ENCODE measurements at places on chromosomes 5 and 9.

GRCh38 chr9:112218908-112219307 lies 43.8 kb upstream of the SUSD1 start:
- no peak for DNase-seq

DNA sequence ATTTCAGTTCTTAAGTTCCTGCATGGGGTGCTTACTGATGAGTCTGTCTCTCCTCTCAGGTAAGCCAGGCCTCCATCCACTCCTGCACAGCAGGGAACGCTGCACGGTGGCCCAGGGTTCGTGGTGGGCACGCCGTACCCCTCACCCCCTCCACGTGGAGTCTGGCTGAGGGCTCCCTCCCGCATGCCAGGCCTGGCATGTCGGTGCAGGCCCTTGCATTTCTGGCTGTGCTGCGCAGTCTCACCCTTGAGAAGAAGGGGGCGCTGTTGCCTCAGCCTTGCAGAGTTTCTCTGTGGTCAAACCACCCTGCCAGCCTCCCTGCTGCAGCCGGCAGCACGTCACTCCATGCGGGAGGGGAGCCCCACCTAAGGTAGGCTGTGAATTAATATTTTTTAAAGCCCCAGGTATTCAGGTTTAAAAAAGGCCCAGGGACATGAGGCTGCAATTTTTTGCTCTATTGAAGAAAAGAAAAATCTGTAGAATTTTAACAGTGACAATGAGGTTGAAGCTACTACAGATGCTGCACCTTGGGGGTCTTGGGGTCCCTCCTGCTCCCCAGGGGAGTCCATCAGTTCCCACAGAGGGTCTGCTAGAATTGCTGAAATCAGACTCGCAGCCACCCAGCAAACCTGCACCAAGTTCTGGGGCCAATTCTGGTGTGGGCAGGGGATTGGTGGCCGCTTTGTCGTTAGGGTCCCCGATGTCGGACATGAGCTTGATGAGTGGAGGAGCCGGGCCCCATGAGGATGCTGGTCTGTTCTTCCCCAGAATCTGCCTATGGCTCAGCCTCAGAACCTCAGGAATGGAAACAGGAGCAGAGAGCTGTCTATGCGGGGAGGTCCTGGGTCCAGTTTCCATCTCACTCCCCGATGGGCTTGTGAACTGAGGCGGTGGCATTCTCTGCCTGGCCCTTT lies 52.6 kb downstream of the TENT4A start:
- DNase-seq, result peak; percentile 60

DNA sequence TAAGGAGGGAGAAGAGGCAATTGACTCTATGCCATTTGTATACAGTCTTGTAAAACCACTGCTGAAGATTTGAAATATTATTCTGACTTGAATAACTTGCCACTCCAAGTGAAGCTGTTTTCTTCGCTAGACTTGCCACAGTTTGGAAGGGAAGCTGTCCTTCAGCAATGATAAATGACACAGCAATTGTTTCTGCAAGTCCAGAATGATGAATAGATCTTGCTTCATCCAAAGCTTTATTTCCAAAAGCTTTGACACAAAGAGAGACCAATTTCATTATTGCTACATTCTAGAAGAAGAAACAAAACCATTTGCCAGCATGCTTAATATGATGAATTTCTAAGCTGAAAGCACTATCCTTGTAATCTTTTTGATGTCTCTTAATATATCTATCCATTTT lies 73.7 kb downstream of the ZNF366 start:
- DNase-seq, result no peak

DNA sequence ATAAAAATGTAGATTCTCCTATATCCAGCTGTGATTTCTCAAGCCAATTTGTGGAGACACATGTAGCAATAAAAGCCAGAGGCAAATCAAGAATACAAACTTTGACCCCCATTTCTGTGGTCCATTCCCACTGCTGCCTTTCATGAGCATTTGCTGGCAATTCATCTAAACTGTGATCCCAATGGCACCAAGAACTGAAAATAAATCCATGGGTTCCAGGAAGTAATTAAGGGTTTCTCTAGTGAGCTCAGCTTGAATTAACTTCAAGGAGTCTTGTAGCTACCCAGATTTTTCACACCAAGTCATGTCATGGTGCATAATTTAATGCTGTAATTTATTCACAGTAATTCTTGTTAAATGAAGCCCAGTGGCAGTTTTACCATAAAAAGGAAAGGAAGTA lies 145.0 kb upstream of the SMC2 start:
- no peak for DNase-seq

GRCh38 chr5:17370651-17371050 lies 127.4 kb upstream of the TAF11L2 start:
- no peak for DNase-seq

GRCh38 chr9:105114964-105115728 lies 129.3 kb upstream of the SLC44A1 start:
- DNase-seq, result peak; percentile 41

DNA sequence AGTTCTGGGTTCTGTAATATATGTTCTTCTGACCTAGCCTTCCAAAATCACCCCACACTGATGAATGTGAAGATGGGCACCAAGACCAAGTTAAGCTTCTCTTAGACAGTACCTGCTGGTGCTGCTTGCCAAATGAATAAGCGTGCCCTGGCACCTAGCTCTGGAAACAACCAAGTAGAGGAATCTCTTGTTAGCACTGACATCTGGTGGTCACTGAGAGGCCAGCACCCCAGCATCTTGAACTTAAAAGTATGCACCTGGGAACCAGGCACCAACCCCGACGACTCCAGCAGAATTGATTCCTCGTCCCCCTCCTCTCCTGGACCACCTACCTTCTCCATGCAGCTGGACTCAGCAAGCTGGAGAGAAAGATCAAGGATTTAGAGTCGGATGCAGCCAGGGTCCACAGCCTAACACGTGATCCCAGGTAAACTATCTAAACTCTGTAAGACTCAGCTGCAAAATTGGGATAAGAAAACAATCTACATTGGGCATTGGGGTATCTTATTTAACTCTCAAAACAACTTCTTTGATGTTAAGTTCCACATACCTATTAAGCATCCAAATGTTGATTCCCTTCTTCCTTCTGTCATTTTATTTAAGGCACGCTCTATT lies 89.8 kb downstream of the SLC1A3 start:
- DNase-seq, result peak; percentile 25

GRCh38 chr9:125609744-125610143 lies 97.3 kb downstream of the MAPKAP1 start:
- DNase-seq, result no peak

GRCh38 chr5:112643339-112643971 lies 94.2 kb upstream of the APC start:
- DNase-seq, result no peak

- DNase-seq, result no peak
Observed at GRCh38 chr5:32512926-32513325, 68.4 kb upstream of the ZFR start.

GRCh38 chr5:33311893-33312292 lies 128.9 kb upstream of the TARS1 start:
- DNase-seq, result no peak

GRCh38 chr5:174895360-174895759 lies 171.0 kb downstream of the MSX2 start:
- no peak for DNase-seq

- no peak for DNase-seq
Observed at GRCh38 chr5:168446983-168447619, 39.2 kb upstream of the RARS1 start.

- peak; percentile 9 for DNase-seq
Observed at GRCh38 chr9:90287567-90288274, 354.9 kb downstream of the DIRAS2 start.

DNA sequence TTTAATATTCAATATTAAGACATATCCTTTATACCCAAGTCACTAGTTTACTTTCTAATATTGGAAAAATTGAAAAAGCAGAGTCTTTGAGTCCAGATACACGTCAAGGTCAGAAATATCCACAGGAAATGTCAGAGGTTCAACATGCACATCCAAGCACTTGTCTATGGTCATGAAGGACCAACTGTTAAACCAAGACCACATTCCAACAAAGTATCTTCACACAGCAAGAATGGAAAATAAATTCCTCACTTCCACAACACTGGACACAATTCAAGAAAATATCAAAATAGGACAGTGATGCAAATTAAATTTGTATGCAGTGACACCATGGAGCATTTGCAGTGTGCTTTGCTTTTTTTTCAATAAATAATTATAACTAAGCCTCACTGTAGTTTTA lies 142.5 kb downstream of the GABRB2 start:
- no peak for DNase-seq

DNA sequence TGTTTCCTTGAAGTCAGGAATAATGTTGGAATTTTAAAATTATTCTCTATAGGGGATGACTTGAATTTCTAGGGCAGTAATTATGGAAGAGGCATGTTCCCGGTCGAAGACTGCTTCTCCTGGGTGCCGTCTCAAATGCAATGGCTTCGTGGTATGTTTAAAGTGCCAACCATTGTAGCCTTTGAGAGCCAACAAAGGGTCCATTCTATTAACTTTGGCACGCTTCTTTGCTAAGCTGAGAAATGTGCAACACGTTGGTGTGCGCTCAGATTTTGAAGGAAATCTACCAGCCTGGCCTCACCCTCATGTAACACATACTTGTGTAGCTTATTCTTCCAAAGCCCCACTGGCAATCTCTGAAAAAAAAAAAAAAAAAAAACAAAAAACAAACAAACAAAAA lies 221.2 kb upstream of the ANKH start:
- DNase-seq, result no peak

- DNase-seq, result no peak
Observed at GRCh38 chr5:20469792-20470191, 481.8 kb upstream of the CDH18 start.

DNA sequence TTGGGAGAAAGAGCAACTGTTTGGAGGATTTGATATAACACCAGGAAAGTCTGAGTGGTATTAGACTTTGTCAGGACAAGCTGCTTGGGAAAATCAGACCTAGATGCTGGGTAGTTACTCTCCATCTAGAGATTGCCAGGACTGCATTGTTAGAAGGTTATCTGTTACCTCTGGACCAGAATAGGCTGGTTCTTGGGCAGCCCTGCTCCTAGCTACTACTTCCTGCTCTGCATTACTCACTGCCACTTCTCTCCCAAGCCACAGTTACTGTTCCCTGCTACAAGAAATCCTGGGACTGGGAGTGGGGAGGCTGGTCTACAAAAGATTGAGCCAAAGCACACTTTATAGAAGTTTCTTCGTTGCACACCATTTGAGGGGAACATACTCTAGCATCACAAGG lies 95.5 kb upstream of the KCNN2 start:
- DNase-seq, result no peak

DNA sequence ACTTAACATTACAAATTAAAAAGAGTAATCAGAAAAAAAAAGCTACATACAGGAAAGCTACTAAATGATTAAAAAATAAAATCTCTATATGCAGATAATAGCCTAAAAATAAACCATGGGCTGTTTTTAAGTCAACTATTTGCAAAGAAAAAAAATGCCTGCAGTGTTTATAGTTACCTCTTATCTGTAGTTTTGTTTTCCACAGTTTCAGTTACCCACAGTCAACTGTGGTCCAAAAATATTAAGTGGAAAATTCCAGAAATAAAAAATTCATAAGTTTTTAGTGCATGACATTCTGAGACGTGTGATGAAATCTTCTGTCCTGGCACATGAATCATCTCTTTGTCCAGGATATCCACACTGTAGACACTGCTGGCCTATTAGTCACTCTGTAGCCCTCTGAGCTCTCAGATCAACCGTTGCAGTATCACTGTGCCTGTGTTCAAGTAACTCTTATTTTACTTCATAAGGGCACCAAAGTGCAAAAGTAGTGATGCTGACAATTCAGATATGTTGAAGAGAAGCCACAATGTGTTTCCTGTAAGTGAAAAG lies 59.2 kb downstream of the PRELID2 start:
- no peak for DNase-seq

DNA sequence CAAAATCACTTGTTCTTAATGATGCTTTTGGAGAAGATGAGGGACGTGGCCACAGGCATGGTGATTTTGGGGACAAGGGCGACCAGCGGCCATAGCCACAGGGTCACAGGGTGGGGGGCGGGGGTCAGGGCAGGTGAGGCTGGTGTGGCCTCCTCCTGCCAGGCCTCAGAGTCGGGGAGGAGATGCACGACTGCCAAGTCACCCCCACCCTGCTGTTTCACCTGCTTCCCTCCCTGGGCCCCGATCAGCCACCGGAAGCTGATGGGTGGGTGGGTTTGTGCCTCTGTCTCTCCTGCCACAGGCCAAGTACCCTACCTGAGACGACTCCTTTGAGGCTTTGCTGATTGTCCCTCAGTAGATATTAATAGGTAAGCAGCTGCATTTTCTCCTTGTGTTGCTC lies 199.3 kb downstream of the PAX5 start:
- DNase-seq, result no peak

GRCh38 chr5:42268630-42269029 lies 154.6 kb upstream of the GHR start:
- peak; percentile 5 for DNase-seq

- DNase-seq, result no peak
Observed at GRCh38 chr5:154276973-154277331, 86.4 kb downstream of the GALNT10 start.

DNA sequence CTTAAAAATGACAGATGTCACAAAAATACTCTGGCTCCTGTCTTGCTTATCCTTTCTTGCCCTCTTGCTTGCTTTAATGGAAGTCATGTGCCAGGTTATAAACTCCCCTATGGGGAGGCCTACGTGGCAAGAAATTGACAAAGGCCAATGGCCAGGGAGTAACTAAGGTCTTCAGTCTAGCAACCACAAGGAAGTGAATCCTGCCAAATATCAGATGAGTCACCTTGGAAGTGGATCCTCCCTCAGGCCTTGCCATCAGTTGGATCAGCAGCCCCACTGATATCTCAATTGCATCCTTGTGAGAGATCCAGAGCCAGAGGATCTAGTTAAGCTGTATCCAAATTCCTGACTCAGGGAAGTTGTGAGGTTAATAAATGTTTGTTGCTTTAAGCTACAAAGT lies 82.8 kb downstream of the CAAP1 start:
- no peak for DNase-seq

DNA sequence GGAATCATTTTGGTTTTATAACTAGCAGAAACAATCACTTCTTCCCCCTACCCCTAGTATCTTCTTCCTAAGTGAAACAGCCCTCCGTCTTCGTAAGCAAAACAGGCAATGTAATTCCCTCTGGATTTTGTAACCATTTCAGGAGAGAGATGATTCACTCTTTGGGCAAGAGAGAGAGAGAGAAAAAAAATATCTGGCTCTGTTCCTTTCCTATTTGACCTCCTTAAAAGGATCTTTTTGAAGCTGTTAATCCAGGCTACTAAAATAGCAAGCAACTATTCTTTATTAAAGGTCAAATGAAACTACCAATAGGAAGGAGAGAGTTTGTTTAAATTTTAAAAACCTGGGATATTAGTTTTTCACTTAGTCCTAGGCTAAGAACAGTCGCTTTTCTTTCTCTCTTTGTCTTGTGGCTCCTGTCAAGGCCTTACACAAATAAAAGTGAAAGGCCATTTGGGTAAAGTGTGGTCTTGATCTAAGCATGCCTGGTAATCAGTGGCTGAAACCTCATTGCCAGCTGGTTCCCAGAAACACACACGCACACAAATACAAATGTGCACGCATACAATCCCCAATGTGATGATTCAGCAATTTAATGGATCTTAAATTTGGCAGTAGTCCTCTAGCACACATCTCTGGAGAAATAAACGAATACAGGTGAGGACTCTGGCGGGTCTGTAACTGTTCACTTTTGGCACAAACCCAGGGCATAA lies 70.2 kb downstream of the PRUNE2 start:
- no peak for DNase-seq

GRCh38 chr5:4348423-4348822 lies 752.8 kb downstream of the IRX1 start:
- DNase-seq, result no peak
